ENCODE measurements at places on chromosomes 5 and 9.

DNA sequence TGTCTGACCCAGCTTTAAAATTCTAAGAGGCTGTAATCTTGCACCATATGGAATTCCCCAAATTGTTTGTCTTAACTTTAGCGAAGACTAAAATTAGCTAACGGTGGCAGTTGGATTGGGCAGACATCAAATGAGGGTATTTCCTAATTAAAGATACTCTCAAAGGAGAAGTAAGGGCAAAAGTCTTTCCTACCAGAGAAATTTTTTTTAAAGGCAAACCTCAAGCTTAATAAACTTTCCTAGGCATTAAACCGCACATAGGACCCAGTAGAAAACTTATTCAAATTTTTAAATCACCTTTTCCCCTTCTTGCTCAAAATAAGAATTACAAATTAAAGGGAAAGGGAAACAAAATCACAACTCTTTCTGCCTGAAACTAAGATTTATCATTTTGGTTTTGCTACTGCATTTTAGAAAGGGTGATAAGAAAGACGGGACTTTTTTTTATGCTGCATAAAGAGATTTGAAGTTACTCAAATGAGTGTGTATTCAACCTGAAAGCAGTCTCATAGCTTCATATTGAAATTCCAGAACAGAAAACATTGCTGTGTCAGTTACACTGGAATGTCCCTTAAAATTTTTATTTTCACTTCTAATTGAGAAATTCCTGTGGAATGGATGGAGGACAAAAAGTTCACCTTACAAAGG lies 189.1 kb upstream of the PTGER4 start:
- DNase-seq = no peak

DNA sequence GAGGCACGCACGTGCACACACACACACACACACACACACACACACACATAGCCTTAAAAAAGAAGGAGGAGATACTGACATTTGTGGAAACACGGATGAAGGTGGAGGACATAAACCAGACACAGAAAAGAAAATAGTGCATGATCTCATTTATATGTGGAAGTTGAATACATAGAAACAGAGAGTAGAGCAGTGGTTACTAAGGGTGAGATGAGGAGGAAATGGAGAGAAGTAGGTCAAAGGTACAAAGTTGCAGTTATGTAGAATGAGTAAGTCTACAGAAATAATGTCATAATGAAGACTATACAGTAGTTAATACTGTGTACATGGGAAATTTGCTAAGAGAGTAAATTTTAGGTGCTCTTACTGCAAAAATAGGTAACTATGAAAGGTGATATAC lies 412.2 kb upstream of the CDH9 start:
- no peak for DNase-seq

- DNase-seq = peak; percentile 84
Measured at GRCh38 chr9:108444400-108445358, 411.1 kb downstream of the ACTL7B start.

- no peak for DNase-seq
Measured at GRCh38 chr9:36336131-36336907, 63.8 kb downstream of the RNF38 start.

GRCh38 chr9:30677221-30677620 lies 1707.2 kb upstream of the ACO1 start:
- no peak for DNase-seq

DNA sequence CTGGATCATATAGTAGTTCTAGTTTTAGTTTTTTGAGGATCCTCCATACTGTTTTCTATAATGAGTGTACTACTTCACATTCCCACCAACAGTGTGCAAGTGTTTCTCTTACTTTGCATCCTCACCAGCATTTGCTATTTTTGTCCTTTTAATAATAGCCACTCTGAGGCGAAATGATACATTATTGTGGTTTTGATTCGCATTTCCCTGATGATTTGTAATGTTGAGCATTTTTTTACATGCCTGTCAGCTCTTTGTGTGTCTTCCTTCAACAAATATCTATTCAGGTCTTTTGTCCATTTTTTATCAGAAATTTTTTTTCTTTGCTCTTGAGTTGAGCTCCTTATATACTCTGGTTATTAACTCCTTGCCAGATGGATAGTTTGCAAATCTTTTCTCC lies 114.0 kb downstream of the ADAMTSL1 start:
- no peak for DNase-seq

- DNase-seq = peak; percentile 76
Measured at GRCh38 chr5:125668884-125669283, 754.3 kb upstream of the GRAMD2B start.

- DNase-seq = peak; percentile 34
Measured at GRCh38 chr5:158054223-158055110, 195.5 kb upstream of the CLINT1 start.

GRCh38 chr5:24712047-24712446 lies 67.3 kb upstream of the CDH10 start:
- no peak for DNase-seq

DNA sequence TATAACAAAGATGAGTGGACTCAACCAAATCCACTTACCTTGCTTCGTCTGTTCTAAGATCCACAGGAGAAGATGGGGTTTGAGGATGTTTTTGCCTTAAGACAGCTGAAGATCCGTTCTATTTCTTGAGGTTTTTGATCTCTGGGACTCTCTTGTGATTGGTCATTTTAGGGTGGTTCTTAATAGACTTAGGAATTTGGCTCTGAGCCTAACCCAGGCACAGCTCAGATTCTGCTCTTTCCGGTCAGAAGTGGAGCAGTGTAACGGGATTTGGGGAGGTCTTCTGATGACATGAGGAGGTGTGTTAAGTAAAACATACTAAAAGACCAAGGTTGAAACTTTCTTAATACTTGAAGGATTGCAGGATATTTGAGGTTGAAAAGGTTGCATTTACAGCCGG lies 166.9 kb downstream of the DMRT2 start:
- no peak for DNase-seq

GRCh38 chr9:89366711-89367110 lies 48.4 kb downstream of the SECISBP2 start:
- DNase-seq = no peak

DNA sequence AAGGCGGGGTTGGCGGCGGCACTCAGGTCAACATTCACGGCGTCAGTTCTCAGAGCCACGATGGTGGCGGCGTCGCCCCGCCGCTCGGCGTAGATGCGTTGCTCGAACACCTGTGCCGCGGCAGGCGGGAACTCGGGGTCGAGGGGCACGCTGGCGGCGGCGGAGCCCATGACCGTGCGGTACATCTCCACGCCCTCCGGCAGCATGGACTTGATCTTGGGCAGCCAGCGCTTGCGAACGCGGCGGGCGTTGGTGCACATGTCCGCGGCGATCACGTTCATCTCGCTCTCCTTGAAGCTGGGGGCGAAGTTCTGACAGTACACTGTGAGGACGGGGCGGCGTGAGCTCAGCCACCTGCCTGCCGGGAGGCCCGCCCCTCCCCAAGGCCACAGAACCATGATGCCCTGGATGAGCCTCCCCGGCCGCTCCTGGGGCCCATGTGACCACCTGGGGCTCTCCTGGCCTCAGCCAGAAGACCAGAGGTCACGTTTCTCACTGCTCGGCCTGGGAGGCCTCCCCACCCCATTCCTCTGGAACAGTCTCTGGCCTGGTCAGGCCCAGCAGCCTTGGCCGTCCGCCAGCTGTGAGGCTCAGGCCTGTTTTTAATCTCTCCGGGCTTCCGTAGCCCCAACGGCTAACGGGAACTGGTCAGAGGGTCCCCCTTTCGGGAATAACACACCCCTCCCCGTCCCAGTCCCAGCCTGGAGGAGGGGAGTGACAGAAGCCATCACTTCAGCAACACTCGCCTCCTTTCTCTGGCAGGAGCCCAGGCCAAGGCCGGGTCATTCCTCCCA lies 50.7 kb upstream of the UBAC1 start:
- no peak for DNase-seq

DNA sequence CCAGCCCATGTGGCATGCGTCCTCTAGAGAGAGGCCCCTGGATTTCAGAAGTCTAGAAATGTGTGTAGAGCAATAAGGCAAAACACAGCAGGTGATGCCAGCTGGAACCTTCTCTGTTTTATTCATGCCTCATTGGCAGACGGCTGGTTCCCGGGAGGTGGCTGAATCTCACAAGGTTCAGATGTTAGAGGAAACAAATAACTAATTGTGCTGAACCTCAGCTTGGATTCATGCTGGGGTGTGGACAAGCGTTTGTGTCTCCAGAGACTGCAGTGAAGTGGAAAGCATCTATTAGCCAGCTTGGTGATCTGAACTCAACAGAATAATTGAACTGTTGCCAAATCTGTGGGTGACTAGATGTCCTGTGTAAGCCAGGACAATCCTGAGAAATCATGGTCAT lies 131.1 kb upstream of the NR4A3 start:
- no peak for DNase-seq

DNA sequence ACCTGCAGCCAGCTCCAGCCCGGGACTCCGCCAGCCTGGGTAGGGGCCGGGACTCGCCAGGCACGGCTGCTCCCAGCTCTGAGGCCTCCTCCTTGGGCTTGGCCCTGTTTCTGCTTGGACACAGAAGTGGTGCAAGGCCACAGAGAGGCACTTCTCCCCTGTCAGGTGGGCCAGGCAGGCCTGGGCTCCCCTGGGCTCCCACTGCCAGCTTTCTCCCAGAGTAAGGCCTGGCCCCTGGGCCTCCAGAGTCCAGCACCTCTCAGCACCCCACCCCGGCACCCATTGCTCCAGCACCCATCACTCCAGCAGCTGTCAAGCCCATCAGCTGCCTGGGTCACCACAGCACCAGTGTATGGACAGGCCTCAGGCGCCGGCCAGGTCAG lies 71.1 kb upstream of the LRRTM2 start:
- no peak for DNase-seq

GRCh38 chr5:53166183-53166495 lies 56.6 kb upstream of the MOCS2 start:
- DNase-seq = no peak

- DNase-seq = no peak
Measured at GRCh38 chr5:56273376-56273955, 40.3 kb upstream of the ANKRD55 start.

GRCh38 chr9:86126998-86127972 lies 27.9 kb upstream of the GOLM1 start:
- peak; percentile 97 for DNase-seq
